ENCODE measurements at places on chromosomes 6 and 20. TPM values are rescaled to one million over a fixed set of nuclear protein-coding genes. Genes with fewer than 3 reads are reported as not detected.

Gene SHLD1
- total RNA-seq: 1.9 TPM

Gene ERVFRD-1
- total RNA-seq: not detected

- H3K27ac ChIP-seq: no peak overlapping the region
- DNase-seq: no peak
- H3K27me3 ChIP-seq: no peaks in the 10 kb centered on the region
- H3K4me1 ChIP-seq: peaks cover 24% of the 10 kb centered on the region
Observed at GRCh38 chr6:134061440-134061839, 9.0 kb upstream of the SLC2A12 start.

GRCh38 chr6:134315974-134316441 lies 1.9 kb downstream of the SGK1 start:
- no peaks in the 10 kb centered on the region for H3K27me3 ChIP-seq
- no peak overlapping the region for H3K4me3 ChIP-seq
- DNase-seq: no peak
- no peak overlapping the region for H3K27ac ChIP-seq

Gene RGS19
- 7.7 TPM for total RNA-seq

- peaks cover 6% of the 10 kb centered on the region for H3K4me1 ChIP-seq
- no peak for DNase-seq
- peak overlapping the region; percentile 76 for H3K4me3 ChIP-seq
- H3K36me3 ChIP-seq: peaks cover 6% of the 10 kb centered on the region
- peak overlapping the region; percentile 97 for H3K27ac ChIP-seq
Observed at GRCh38 chr20:3887876-3888620, 1.1 kb upstream of the PANK2 start.

- DNase-seq: no peak
- H3K27ac ChIP-seq: no peak overlapping the region
- H3K27me3 ChIP-seq: no peaks in the 10 kb centered on the region
- H3K4me3 ChIP-seq: no peak overlapping the region
- H3K4me1 ChIP-seq: no peaks in the 10 kb centered on the region
- no peaks in the 10 kb centered on the region for H3K36me3 ChIP-seq
Observed at GRCh38 chr6:117232196-117232595, 33.2 kb upstream of the VGLL2 start.

Gene DACT2
- total RNA-seq: not detected

Gene HLA-F
- not detected for total RNA-seq

Gene TDRD6
- not detected for total RNA-seq

Gene MYLK4
- total RNA-seq: under 0.01 TPM

DNA sequence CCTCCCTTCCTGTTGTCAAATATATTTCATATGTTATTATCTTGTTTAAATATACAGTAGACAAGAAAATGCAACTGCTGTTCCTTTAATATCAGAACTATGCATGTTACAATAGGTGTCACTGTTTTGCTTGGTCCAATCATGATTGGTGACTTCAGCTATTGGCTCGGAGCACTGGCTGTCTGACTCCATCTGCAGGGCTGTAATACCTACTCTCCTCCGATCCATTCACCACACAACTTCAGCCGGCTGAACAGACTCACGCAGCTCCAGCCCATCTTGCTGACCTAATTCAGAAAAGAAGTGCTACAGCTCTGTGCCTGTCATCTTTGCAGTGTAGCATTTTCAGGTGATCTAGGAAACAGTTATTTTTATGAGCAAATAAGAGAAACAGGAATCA lies at the start of gene BTBD3:
Gene BTBD3, plus strand, starts transcription at position 231 of the 400 bp plus-strand sequence. CDS start 383 bp downstream, outside the sequence.
- peaks cover 5% of the 10 kb centered on the region for H3K36me3 ChIP-seq
- no peaks in the 10 kb centered on the region for H3K27me3 ChIP-seq
- peak; percentile 79 for DNase-seq
- H3K27ac ChIP-seq: peak within 1 kb of the TSS; percentile 29

DNA sequence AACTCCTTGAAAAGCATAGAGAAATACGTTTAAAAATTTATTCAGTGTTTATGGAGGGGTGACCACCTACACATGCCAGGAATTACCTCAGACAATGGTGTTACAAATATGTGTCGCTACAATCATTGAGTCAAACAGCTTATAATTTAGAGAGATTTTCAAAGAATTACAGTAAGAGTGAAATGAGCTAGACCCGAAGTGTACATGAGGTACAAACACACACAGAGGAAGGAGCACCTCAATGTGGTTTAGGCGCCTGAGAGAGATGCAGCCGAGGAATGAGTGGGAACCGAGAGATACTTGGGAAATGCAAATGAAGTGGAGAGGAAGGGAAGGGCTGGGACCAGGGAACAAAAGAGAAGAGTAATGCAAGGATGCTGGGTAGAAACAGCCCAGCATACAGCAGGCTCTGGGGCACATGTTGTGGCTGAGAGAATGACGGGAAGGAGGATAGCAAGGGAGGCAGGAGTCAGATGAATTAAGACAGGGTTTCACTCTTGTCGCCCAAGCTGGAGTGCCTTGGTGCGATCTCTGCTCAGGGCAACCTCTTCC lies 15.5 kb downstream of the EEF1E1 start:
- H3K4me1 ChIP-seq: peaks cover 16% of the 10 kb centered on the region
- no peak for DNase-seq
- H3K4me3 ChIP-seq: no peak overlapping the region
- no peaks in the 10 kb centered on the region for H3K27me3 ChIP-seq
- H3K36me3 ChIP-seq: peaks cover 17% of the 10 kb centered on the region

DNA sequence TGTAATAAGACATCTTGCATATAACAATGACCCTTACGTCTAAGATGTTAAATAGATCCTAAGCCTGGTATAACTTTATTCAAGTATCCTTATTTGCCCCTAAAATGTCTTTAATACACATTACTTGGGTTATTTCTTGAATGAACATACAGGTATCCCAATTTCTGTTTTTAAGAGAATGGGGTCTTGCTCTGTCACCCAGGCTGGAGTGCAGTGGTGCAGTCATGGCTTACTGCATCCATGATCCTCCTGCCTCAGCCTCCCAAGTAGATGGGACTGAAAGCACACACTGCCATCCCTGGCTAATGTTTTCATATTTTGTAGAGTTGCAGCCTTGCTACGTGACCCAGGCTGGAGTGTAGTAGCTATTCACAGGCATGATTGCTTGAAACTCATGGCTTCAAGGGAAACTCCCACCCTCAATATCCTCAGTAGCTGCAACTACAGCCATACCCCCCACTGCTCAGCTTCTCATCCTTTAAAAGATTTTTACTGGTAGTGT lies 10.4 kb upstream of the ZNFX1 start:
- no peak overlapping the region for H3K4me3 ChIP-seq
- H3K36me3 ChIP-seq: peaks cover 74% of the 10 kb centered on the region
- H3K4me1 ChIP-seq: peaks cover 8% of the 10 kb centered on the region
- no peaks in the 10 kb centered on the region for H3K27me3 ChIP-seq
- DNase-seq: no peak

- no peak overlapping the region for H3K4me3 ChIP-seq
- no peak overlapping the region for H3K27ac ChIP-seq
- H3K4me1 ChIP-seq: no peaks in the 10 kb centered on the region
- H3K27me3 ChIP-seq: peaks cover 13% of the 10 kb centered on the region
- H3K36me3 ChIP-seq: no peaks in the 10 kb centered on the region
Observed at GRCh38 chr20:45985573-45985972, 13.6 kb upstream of the ZNF335 start.

Gene CST5
- not detected for total RNA-seq

DNA sequence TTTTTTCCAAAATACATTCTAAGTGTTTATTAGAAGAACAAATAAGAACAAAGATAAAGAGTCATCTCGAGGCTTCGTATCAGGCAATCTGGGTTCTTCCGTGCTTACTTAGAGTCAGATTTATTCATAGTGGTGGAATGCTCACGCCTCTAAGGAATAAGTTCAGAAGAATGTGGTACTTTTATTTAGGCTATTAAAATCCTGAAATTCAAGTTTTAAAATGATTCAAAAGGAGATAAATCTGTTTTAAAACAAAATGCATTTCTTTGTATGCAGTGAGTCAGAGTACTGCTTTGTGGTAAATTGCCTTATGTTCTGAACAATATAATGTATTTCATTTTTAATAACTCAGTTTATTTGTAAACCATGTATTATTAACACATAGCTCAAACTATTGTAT lies 89.1 kb downstream of the FUT9 start:
- no peak overlapping the region for H3K27ac ChIP-seq
- DNase-seq: no peak
- H3K36me3 ChIP-seq: no peaks in the 10 kb centered on the region
- H3K4me1 ChIP-seq: no peaks in the 10 kb centered on the region

- peaks cover 14% of the 10 kb centered on the region for H3K4me1 ChIP-seq
- H3K27me3 ChIP-seq: no peaks in the 10 kb centered on the region
- H3K4me3 ChIP-seq: no peak overlapping the region
- no peaks in the 10 kb centered on the region for H3K36me3 ChIP-seq
- no peak for DNase-seq
Observed at GRCh38 chr6:129183187-129183591, 300.3 kb downstream of the LAMA2 start.

DNA sequence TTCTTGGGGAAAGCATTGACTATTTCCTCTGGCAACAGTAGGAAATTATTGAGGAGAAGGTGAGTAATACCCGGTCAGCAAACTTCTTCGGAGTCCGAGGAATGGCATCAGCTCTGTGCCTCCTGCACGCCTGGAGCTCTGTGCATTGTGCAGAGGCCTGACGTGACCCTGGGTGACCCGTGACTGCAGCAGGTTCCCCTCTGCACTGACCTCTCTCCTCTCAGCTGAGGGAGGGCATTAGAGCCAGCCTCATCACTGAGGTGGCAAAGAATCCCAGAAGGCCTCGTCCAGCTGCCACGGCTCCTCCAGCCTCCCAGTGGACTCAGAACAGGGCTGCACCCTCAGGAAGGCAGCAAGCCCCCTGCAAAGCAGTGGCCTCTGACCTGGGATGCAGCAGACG lies 502.9 kb downstream of the CD83 start:
- DNase-seq: no peak
- no peak overlapping the region for H3K4me3 ChIP-seq
- H3K36me3 ChIP-seq: no peaks in the 10 kb centered on the region
- H3K27me3 ChIP-seq: no peaks in the 10 kb centered on the region
- peaks cover 2% of the 10 kb centered on the region for H3K4me1 ChIP-seq
- H3K27ac ChIP-seq: no peak overlapping the region

Gene TTLL9
- not detected for total RNA-seq

Gene SUMO4
- 2.2 TPM for total RNA-seq

Measured in IMR-90 (cell line).